Fibroblast of skin of right quadriceps (primary cell): ENCODE measurements at places on chromosomes 7 and 10.

- no peak for DNase-seq
These were observed 2.3 kb upstream of the ANKRD2 start for GRCh38 chr10:97570146-97570788.

DNA sequence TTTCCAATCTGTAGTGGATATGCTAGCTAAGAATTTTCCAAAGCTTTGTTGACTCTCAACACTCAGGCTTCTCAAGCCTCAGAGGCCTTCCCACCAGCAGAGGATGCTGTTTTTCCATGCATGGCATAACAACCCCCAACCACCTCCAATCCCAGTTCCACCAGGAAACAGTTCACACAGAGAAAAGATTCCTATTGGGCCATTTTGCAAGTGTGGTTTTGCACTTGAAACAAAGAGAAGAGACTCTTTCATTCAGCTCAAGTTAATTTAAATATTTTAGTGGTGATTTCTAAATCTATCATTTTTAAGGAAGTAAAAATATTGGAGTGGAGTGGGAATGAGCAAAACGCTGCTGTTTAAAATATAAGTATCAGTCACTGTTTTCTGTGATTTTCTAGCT, 105.6 kb upstream of the COL1A2 start:
- DNase-seq = peak; percentile 87

DNA sequence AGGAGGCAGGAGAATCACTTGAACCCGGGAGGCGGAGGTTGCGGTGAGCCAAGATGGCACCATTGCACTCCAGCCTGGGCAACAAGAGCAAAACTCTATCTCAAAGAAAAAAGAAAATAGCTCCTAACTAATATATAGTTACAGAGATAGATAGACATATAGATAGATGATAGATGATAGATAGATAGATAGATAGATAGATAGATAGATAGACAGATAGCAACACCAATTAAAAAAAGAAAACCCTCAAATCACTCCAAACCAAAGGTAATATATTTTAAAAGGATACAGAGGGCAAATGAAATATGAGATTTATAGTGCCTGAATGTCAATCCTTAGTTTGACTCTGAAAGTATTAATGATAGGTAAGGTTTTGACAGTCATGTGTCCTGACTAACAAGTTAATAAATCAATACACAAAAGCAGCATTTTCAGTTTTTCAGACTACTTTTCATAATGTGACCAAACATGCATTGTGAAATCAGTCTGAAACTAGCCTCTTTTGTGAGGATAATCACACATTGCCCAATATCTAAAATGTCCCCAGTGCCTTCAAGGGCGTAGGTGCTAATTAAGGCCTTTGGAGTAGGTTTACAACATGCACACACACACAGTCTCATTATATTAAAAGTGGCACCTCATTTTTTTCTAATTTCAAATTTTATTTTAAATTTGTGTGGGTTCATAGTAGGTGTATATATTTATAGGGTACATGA, 61.2 kb downstream of the BPGM start:
- no peak for DNase-seq

DNA sequence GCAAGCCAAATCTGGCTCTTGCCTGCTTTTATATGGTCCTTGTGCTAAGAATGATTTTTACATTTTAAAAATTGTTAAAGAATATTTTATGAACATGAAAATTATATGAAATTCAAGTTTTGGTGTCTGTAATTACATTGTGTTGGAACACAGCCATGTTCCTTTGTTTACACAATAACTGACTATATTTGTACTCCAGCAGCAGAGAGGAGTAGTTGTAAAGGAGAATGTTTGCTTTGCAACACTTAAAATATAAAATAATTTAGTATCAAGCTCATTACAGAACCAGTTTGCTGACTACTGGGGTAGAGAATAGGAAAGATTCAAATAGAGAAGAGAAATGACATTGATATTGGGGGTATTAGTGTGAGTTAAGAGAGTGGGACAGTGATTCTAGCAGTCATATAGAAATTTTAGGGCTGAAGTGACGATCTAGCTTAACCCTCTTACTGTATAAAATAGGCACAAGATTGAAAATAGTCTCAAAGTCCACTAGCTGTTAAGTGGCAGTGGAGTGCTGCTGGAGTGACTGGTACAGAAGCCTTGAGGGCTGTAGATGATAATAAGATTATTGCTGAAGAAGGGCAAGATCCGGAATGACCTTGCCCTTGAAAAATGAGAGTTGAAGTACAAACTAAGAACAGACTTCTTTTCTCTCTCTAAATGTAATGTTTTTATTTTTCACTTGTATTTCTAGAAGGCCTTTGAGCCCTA, 28.2 kb downstream of the SGPL1 start:
- DNase-seq = no peak

- DNase-seq = no peak
These were observed 1.1 kb downstream of the AIFM2 start for GRCh38 chr10:70131560-70131937.

DNA sequence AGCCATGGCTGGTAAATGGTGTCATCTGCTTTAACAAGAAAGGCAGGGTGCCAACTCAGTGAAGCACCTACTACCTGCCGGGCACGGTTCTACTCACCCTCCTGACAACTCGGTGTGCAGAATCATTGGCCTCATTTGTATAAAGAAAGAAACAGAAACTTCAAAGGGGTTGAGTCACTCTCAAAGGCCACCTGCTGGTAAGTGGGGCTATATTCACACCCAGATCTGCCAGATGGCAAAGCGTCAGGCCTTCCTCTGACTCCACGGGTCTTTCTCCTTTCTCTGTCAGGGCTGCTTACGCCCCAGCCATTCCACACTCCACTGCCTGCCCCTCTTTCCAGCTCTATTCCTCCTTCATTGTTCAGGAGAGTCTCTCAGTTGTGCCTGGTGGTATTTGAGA, 309.2 kb downstream of the GFRA1 start:
- no peak for DNase-seq

DNA sequence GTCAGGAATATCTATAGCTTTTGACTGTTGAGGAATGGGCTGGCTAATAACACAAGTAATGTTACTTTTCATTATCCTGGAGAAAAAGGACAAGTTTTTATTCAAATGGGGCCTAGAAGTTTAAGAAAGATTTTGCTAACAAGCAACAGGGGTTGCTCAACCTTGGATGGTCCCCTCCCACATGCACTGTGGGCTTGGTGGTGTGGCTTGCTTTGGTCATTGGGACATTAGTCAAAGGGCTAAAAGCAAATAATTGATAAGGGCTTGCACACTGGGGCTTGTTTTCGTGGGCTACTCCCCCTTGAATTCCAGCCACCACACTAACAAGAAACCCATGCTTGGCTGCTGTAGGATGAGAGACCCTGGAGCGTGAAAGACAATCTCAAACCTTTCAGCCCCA, 127.6 kb downstream of the JCAD start:
- no peak for DNase-seq

GRCh38 chr7:150791304-150791703, 8.9 kb downstream of the TMEM176B start:
- DNase-seq = no peak

DNA sequence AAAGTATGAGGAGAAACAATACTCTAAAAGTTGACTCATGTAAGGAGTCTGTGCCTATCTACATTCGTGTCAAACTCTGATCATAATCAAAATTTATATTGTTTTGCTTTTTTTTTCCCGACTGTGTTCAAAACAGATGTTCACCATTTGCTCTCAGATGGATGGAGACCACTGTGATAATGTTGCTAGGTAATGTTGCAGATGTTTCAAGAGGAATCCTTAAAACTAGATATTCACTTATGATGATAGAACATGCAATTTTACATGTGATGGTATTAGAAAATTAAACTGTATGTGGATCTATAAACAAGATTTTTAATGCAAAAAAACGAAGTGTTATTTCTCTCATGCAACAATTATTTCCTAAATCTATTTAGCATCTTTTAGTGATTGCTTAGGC, 1080.1 kb downstream of the REEP3 start:
- no peak for DNase-seq

- DNase-seq = no peak
These were observed 34.1 kb upstream of the TSPAN33 start for GRCh38 chr7:129110258-129110981.

DNA sequence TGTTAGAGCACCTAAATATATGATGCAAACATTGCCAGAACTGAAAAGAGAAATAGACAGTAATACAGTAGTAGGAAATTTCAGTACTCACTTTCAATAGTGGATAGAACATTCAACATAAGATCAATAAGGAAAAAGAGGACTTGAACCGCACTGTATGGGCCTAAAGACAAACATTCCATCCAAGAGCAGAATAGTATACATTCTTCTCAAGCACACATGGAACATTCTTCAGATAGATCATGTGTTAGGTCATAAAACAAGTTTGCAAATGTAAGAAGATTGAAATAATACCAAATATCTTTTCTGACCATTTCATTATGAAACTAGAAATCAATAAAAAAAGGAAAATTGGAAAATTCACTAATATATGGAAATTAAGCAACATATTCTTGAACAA, 185.4 kb upstream of the FOXP2 start:
- peak; percentile 12 for DNase-seq

- DNase-seq = no peak
These were observed 682.3 kb upstream of the IGFBP3 start for GRCh38 chr7:46603296-46603752.

GRCh38 chr7:35521941-35522340, 173.0 kb downstream of the HERPUD2 start:
- DNase-seq = no peak

- DNase-seq = no peak
These were observed 201.6 kb upstream of the FZD8 start for GRCh38 chr10:35843524-35844181.

DNA sequence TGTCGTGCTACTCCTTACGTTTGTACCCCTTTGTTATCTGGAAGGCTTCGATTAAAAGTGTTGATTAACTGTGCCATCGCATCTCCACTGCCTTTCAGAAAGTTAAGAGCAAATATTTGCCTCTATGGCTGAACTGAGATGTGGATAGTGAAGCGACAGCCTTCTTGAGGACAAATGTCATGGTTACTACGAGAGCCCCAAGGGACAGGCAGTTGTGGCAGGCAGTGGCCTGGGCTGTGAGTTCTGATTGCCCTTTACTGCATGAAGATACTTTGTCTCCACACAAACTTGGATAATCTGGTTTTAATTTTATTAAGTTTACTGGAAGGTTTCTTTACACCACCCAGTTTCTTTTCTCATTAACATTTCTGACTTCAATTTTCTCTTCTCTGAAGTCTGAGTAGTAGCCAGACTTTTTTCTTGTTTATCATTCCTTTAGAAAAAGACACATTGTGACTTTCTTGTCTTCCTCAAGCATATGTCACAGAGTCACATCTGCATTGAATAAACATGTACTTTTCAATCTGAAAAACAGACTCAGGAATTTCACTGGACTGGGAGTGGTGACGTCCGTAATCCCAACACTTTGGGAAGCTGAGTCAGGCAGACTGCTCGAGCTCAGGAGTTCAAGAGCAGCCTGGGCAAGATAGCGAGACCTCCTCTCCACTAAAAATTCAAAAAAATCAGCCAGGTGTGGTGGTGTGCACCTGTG, 1.5 kb downstream of the TAS2R41 start:
- peak; percentile 59 for DNase-seq

DNA sequence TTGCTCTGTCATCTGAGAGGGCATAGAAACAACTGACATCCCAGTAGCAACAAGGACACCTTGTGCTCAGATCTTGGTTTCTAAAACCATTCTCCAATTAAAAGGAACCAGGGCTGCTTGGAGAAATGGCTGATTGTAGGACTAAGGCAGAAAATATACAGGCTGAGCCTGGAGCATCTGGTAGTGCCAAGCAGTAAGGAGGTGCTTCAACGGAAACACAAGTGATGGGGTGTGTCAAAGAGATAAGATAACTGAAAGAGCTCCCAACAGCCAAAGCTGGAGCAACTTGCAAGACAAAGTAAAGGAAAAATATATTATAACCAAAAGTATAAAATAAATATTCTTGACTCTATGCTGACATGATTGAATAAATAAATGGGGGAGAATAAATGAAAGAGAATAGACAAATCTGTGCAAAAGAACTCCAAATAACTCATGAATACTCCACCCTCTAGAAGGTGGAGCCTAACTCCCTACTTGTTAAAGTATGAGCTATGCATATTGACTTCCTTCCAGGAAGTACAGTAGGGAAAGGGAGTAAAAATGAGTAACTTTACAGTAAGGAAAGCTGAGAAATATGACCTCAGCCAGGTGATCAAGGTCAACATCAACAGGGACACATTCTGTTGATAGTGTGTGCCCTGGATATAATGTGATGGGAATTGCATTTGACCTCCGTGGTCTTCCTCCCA, 162.4 kb downstream of the NOC3L start:
- DNase-seq = no peak

- peak; percentile 99 for DNase-seq
These were observed 253.2 kb upstream of the INHBA start for GRCh38 chr7:41955893-41956675.

DNA sequence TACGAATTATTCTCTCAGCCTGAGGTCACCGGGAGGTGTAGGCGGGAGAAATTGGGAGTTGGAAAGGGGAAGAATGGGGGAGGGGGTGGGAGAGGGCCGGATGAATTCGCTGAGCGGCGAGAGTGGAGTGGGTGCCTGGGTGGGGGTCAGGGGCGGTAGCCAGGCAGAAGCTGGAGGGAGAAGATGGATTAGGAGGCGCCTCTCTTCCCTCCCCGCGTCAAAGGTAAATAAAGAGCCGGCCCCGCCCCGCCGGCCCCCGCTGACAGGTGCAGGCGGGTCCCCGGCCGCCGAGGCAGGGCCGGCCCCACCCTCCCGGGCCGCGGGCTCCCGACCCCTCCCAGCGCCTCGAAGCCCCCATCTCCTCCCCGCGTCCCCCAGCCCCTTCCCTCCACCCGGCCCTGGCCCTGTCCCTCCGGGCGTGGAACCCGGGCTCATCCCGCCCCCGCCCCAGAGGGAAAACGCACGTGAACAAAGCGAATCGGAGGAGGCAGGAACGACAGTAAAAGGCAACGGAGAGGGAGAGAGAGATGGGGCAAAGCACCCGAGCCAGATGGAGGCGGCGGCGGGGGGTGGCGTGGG, 872 bp downstream of the FAM131B start:
- DNase-seq = no peak

GRCh38 chr7:840001-840600, 7.8 kb downstream of the SUN1 start:
- no peak for DNase-seq

DNA sequence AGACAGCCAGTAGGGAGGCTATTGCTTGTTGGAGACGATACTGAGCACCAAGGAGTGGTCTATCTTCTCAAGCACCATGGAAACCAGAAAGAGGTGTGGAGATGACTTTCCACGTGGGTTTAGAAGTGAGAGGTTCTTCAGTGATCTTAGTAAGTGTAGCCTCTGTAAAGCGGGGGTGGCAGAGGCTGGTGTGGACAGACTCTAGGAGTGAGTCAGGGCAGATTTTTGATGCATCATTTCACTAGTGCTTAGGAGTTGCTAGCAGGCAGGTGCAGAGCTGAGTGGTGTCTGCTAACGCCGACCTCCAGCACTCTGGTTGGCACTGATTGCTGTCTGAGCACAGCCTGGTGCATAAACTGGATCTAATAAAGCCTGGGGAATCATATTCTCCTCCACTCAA, 78.4 kb upstream of the ADO start:
- no peak for DNase-seq

GRCh38 chr7:150462413-150462812, 12.0 kb downstream of the GIMAP8 start:
- DNase-seq = no peak

DNA sequence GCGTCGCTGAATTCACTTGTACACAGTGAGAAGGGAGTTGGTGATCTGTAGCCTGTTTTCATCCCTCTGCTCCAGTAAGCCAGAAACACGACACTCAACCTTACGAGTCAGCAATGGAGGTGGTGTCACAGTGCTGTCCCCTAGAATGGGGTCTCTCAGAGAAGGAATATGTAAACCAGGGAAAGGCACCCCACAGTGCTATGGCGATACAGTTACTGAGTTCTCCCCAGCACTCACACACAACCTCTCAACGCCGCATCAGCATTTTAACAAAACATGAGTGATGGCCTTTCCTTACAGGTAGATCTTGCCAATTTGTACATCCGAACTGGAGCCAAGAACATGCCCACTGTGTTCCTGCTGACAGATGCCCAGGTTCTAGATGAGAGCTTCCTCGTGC, 196.3 kb downstream of the CDCA7L start:
- DNase-seq = no peak
